CD4-positive, alpha-beta memory T cell (primary cell): ENCODE measurements at places on chromosomes 4 and X. TPM values are rescaled to one million over a fixed set of nuclear protein-coding genes. Genes with fewer than 3 reads are reported as not detected.

DNA sequence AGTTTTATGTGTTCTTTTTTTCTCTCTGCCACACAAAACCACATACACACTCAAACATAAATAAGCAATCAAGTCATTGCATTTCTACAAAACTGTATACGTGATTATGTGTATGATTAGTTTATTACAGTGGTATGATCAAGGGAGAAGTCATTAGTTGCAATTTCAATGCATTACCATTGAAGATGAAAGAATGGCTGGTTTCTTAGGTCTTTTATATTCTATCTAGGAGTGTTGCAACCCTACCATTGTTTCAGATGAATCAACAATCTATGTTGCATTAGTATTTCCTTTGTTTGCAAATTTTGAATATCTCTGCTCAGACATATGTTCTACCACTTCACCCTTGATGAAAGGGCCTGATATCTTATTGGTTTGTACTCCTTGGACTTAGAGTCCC, 6.8 kb downstream of the ANXA3 start:
- no peak for DNase-seq

DNA sequence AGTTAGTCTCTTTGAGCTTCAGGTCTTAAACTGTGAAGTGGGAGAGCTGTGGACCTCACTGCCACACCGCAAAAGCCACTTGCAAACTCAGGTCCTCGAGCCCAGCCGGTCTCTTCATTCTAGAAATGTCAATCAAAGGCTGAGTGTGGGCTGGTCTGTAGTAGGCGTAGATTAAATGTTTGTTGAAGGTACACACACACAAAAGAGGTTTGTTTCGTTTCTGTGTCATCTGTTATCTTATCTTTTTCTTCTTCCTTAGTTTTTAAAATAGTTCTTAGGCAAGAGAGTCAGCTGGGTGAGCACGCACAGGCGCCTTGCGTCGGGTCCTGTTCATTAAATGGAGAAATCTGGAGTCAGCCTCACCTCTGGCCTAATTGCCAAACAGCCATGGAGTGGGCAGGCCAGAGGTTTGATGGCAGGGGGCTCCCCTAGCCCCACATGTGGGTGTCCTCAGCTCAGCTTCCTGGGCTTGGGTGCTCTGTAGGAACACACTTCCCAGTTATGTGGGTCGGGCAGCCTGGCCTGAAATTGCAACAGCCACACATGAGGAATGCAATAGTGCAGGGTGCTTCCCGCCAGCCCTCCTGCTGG, 836 bp upstream of the PSAPL1 start:
- DNase-seq = no peak

GRCh38 chr4:6538575-6538974, 36.4 kb upstream of the MAN2B2 start:
- no peak for DNase-seq

DNA sequence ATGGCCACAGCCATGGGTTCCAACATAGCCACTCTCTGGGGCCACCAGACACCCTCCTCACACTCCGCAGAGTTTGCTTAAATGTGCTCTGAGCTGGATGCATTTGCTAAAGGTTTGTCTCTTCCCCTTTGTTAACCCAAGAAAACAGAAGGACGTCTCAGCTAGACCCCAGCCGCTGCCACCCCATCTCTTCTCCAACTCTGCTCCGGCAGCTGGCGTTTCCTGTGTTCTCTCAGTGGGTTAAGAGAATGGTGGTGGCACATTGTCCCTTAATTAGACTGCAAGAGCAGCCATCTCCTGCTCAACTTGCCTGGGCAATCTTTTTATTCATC, 43.7 kb upstream of the FAM9C start:
- DNase-seq = no peak

The COL4A6 gene
- total RNA-seq = not detected

The FRMD7 gene
- not detected for total RNA-seq
